ENCODE measurements at places on chromosomes 3 and 15. TPM values are rescaled to one million over a fixed set of nuclear protein-coding genes. Genes with fewer than 3 reads are reported as not detected.

Gene TRPM1
- not detected for total RNA-seq

Gene ANKRD28
- 61.3 TPM for total RNA-seq

Gene DCP1A
- total RNA-seq: 14.8 TPM

Gene MUSTN1
- not detected for total RNA-seq

Gene ACTC1
- total RNA-seq: 26.2 TPM

Gene POPDC2
- not detected for total RNA-seq

Gene FMN1
- 2.1 TPM for total RNA-seq

Gene TUSC7
- not detected for total RNA-seq

Gene CD200
- 51.9 TPM for total RNA-seq

Gene IL17RE
- total RNA-seq: 4.3 TPM

- DNase-seq: no peak
Measured at GRCh38 chr15:88661761-88662556, 23.1 kb downstream of the ISG20 start.

DNA sequence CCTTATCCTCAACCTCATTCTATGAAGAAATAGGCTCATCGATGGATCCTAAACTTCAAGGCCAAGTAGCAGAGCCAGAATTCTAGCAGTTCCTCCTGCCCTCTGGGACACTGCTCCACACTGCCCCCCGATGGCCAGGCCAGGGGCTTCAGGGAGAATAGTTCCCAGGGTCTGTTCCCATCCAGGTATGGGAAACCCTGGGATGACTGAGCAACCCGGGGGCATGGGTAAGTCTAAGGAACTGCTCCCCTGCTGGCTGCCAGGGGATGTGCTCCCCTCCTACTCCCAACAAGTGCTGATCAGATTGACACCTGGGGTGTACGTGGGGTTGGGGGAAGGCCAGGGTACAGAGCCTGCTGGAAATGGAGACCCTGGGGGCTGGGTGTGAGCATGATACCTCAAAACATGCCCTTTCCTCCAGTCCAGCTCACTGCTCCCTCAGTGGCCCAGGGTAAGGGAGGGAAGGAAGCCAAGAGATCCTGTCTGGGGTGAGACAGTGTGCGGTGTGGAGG, 7.6 kb downstream of the ULK3 start:
- peak; percentile 96 for DNase-seq

DNA sequence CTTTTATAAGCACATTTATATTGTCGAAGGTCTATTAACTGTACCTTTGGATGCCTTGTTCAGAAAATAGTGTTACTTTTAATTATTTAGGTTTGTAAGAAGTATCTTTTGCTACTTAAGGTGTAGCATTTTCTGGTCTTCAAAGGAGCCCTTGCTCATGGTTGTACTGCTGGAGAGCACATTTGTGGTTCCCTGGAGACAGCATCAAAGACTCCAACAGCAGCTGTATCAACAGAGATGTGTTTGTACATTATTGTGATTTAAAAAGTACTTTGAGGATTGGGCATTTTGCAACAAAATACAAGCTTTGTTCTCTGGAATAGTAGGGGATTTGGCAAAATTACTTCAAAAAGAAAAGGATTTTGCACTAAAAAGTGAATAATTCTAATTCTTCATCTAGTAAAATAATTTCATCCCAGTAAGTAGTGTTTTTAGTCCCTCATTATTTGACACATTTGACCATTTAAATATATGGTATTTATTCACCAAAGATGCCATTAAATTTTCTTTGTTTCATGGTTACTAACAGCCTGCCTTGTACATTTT, 16.5 kb downstream of the TBC1D23 start:
- DNase-seq: no peak

GRCh38 chr3:121477589-121477988, 68.2 kb downstream of the POLQ start:
- no peak for DNase-seq

GRCh38 chr3:50567386-50568167, at the start of gene C3orf18:
Gene C3orf18 (minus strand): TSS chr3:50567747. CDS start chr3:50565699, 2,048 bp downstream.
- peak; percentile 98 for DNase-seq

DNA sequence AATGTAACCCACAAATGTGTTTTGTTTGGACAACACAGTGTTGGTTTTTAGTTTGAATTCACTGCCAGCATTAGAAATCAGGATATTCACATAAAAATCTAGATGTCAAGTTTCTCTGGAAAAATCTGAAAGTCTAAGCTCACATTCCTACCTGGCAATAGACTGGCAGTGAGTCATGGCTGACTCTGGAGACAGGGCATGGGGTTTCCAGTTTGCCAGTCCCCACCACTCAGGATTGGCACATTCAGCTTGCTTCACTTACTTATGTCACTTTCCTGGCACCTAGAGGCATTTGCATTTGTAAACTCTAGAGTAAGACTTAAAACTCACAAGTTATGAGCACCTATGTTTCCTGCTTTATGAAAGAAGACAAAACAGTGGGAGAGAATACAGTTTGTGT, 19.1 kb upstream of the SEC61A1 start:
- DNase-seq: no peak

GRCh38 chr15:25022233-25022632, 67.4 kb downstream of the SNRPN start:
- no peak for DNase-seq

GRCh38 chr3:64300790-64301423, 75.6 kb upstream of the PRICKLE2 start:
- DNase-seq: no peak

- DNase-seq: no peak
Measured at GRCh38 chr15:48924528-48925393, 39.0 kb downstream of the SHC4 start.

DNA sequence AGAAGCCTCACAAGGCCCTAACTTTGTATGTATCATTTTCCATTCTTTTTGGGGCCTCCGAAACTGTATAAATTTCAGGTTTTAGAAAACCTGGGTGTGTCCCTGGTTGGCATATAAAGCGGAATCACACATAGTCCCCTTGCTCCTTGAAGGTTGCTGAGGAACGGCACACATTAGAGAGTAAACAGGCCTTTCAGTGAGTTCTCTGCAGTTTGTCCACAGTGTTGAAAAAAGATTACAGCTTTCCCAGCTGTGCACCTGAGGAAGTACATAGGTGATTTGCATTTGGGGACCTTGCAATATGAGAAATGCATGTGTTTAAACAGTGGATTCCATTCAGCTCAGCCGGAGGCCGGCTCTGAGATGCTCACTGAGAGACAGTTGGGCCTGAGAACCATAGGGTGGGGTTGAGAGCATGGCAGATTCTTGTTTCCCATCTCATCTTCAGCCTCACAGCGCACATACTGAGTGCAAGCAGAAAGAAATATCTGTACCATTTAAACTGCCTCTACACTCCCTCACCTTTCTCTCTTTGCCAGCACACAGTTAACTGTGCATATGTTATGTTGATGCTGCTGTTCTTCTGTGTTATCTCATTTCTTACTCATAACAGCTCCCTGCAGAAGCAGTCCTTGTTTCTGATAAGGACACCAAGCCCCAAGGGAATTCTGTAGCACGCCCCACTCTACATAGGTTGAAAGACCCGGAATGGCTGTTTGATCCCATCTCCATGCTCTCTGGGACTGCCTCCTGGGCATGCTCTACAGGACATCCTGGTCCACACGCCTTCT, 60.4 kb downstream of the BOC start:
- DNase-seq: no peak

- peak; percentile 42 for DNase-seq
Measured at GRCh38 chr3:41234823-41235721, 35.8 kb downstream of the CTNNB1 start.

DNA sequence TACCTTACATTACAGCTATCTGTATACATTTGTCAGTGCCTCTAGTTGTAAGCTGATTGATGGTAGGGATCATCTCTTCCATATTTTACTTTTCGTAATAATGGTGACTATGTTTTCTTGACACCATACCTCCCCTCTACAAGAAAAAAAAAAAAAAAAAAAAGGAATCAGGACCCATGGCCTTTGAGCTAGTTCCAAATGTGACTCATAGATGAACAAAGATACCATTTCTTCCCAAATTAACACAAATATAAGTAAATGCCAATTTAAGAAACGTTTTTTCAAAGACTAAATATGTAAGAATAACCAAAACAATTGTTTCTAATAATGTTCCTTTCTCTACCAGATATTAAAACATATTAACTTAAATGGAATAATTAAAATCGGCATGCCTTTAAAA, 23.1 kb downstream of the UBE3A start:
- no peak for DNase-seq

All from GM23338 (cell line).